H1 (cell line): ENCODE measurements at places on chromosomes 5 and 9.

- no peak for DNase-seq
Observed at GRCh38 chr5:15791274-15791673, 291.3 kb downstream of the FBXL7 start.

- DNase-seq = no peak
Observed at GRCh38 chr5:82885627-82886389, 191.4 kb downstream of the TMEM167A start.

GRCh38 chr5:95075111-95075510, 209.8 kb downstream of the MCTP1 start:
- no peak for DNase-seq

- no peak for DNase-seq
Observed at GRCh38 chr5:75482482-75482881, 28.9 kb downstream of the CERT1 start.

- no peak for DNase-seq
Observed at GRCh38 chr5:143051244-143052058, 281.3 kb downstream of the ARHGAP26 start.

DNA sequence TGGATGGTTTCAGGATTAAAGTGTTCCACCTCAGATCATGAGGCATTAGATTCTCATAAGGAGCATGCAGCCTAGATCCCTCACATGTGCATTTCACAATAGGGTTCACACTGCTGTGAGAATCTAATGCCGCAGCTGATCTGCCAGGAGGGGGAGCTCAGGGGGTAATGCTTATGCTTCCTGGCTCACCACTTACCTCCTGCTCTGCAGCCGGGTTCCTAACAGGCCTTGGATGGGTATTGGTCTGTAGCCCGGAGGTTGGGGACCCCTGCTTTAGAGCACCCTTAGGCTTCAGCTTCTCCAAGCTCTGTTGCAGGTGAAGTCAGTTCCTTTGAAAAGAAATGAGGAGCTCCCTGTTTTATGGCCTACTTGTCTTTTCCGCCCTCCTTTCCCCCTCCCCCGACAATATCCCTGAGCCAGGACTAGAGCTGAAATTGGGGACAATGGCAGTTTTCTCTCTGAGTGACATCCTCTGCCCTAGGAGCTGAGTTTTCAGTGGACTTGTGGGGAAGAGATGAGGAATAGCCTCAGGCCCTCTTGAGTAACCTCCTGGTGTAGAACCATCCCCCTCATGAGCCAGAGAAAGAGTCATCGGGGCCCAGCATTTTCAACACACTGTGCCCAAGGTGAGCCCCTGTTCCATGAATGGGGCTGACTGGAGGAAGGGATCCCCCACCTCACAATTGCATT, 16.2 kb upstream of the MAT2B start:
- DNase-seq = peak; percentile 63

DNA sequence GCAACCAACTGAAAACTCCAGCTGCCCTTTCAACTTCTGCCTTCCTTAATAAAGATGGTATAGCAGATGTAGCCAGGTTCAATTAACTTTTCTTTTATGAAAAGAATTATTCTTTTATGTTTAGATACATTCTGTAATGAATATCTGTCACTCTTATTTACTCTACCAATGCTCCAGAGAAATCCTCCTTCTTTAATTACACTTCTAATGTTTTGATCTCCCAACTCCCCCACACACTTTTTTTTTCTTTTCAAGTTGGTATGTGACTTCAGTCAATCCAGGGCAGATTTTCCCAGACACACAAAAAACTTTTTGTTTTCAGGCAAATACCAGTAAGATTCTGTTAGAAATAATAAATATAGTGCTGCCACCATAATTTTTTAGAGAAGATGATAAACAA, 1000.0 kb upstream of the DMAC1 start:
- no peak for DNase-seq

DNA sequence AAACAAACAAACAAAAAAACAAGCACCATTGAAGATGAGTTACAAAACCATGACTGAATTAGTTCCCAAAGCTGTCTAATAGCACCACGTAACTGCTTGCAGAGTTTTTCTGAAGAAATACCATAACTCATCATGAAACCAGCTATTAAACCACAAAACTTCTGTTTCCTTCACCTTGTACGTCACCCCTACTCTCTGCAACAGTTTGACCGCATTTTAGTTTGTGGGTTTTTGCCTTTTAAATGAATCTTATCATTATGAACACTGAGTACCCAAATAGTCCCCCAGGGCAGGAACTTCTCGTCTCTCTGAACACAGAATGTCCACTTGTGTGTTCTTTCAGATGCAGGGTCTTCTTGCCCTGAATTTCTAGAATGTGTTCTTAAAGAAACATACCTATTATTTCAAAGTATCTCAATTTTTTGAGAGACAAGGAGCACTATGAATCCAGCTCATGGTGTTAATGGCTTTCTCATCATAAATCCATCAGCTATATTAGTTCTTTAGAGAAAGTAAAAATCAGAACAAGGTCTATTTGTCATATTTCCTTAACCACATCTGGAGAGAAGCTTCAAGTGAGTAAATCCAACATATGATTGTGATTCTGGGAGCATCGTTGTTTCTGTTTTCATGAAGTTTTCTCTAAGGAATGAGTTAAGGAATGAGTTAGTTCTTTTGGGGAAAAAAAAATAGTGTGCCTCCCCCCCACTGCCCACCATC, 210.6 kb downstream of the AUH start:
- DNase-seq = no peak

- no peak for DNase-seq
Observed at GRCh38 chr5:6587171-6587570, 45.7 kb downstream of the NSUN2 start.

DNA sequence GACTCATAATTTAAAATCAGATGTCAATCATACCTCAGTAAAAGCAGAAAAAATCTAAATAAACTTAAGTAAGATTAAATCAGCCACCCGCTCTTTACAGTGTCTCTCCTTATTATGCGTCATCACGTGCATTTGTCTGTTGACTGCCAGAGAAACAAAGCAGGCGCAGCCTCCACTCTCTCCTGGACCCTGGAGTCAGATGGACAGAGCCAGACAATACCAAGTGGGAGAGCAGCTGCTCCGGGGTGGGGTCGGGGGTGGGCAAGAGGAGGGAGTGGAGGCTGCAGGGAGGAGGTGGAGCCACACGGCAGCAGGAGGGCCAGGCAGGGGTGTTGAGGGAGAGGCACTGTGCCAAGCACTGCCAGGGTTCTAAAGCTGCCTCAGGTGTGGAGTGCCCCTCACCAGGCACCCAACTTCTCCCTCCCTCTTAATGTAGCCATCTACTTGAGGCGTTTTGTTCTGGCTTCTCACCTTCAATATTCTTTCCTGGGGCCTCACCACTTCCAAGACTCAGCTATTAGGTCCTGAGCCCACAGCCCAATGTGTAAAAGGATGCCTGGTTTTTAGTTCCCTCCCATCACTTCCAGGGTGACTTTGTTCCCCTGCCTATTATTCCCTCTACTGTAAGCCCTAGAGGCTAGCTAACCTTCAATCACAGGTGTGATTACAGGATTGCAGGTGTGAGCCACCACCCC, 96.3 kb downstream of the GLDC start:
- DNase-seq = no peak

- no peak for DNase-seq
Observed at GRCh38 chr9:72650206-72650605, 128.8 kb downstream of the TMC1 start.

GRCh38 chr5:61162832-61163567, 732 bp upstream of the SMIM15 start:
- DNase-seq = peak; percentile 17

DNA sequence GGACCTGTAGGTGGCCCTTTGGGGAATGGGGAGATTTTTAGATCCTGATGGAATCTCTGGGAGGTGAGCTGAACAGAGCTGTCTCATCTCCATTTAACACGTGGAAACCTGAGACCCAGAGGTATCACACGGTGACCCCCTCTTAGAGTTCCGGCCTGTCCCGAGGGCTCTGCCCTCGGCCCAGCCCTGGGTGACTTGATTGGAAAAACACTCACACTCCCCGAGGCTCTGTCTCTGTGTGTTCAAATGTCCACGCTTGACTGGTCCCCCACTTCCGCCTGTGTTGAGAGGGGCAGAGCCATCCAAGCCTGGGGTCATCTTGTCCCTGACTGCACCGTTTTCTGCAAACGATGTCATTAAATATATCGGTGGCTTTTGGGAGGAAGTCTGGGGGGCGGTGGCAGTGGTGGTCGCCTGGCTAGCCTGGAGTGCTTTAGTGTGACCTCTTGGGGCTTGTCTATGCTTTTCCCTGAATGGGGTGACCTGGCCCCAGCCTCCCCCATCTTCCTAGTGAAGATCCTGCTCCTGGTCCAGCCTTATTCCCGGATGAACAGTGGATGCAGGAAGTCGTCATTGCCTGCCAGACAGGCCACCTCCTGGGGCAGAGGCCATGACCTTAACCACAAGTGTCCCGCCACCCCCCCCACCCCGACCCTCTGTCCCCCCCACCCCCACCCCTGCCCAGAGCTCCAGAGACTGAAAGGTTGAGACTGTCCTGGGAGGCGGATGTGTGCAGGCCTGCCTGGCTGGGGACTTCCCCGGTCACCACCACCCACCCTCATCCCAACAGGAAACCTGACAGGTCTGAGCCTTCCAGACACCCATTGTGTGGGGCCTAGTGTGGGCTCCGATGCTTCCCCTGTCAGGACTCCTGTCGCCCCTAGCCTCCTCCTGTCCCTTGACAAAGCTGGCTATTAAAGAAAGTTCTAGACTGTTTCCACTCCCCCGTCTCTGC, 5.3 kb upstream of the DAB2IP start:
- DNase-seq = no peak

GRCh38 chr9:126621919-126622735, 8.4 kb downstream of the LMX1B start:
- no peak for DNase-seq

DNA sequence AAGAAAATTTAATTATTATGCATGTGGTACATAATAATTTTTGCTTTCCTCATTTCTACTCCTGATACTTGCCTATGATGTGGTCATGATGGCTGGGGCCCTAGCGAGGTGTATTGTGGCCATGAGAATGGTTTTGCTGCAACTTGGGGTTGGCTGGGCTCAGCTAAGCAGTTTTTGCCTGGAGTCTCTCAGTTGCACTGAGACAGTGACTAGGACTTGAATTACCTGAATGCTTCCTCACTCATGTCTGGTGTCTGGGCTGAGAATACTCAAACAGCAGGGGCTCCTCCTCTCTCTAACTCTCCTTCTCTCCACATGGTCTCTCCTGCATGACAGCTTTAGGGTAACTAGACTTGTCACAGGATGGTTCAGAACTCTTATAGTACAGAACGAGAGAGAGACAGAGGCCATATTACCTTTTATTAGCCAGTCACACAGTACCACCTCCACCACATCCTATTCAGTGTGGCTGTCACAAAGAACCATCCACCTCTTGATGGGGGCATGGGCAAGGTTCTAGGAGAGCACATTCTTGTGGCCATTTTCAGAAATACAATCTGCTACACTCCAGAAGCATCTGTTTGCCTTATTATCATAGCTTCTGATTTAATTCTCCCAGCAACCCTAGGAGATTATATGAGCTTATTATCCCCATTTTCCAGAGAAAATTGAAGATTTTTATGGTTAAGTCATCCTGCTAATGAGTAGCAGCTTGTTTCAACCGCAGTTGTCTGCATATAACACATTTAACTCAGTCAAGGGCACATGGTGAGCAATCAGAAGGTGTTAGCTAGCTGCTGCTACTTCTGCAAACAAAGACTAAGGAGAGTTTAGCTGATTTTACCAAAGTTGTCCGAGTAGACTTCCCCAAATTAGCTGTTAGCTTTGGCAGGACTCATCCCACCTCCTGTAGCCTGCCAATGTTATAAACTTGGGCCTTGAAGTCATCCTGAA, 245.1 kb downstream of the DOCK8 start:
- DNase-seq = no peak

DNA sequence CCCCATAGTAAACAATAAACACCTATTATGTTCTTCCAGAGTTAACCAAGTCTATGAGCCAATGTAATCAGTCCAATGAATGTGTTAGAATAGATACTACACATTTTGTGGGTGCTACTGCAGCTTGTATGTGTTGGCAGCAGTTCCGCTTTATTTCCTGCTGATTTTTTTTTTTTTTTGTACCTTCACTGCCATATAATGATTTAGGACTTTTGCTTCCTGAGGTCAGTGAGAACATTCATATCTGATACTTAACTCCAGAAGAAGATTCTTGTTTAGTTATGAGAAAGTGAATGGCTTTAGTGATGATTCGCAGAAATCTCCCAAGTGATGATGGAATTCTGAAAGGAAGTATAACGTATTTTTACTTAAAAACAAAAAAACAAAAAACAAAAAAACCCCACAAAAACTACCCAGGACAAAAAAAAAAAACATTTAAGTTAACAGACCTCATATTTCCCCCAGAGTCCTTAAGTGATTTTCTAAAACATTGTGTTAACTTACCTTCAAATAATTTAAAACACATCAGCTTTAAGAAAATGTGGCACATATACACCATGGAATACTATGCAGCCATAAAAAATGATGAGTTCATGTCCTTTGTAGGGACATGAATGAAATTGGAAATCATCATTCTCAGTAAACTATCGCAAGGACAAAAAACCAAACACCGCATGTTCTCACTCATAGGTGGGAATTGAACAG, 24.7 kb upstream of the LMNB1 start:
- no peak for DNase-seq

- no peak for DNase-seq
Observed at GRCh38 chr5:39451276-39451941, 26.6 kb upstream of the DAB2 start.

- DNase-seq = no peak
Observed at GRCh38 chr9:18672706-18673105, 198.8 kb downstream of the ADAMTSL1 start.

DNA sequence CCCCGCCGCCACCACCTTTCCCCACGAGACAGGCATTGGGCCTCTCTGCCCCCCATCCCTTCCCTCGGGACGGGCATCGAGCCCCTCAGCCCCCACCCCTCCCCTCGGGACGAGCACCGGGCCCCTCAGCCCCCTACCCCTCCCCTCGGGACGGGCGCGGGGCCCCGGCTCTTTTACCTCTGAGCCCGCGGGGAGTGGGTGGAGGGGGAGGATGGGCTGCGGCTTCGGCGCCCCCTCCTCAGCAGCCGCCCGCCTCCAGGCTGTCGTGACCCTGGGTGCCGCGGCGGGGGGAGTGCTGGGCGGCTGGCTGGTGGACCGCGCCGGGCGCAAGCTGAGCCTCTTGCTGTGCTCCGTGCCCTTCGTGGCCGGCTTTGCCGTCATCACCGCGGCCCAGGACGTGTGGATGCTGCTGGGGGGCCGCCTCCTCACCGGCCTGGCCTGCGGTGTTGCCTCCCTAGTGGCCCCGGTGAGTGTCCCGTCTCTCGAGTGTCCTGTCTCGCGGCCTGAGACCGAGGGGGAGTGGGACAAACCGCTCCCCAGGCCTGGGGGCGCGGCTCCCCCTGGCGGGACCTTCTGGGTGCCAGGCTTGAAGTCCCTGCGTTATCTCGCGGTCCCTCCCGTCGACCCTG, 791 bp downstream of the SLC2A8 start:
- no peak for DNase-seq
